ENCODE measurements at places on chromosomes 4 and X.

DNA sequence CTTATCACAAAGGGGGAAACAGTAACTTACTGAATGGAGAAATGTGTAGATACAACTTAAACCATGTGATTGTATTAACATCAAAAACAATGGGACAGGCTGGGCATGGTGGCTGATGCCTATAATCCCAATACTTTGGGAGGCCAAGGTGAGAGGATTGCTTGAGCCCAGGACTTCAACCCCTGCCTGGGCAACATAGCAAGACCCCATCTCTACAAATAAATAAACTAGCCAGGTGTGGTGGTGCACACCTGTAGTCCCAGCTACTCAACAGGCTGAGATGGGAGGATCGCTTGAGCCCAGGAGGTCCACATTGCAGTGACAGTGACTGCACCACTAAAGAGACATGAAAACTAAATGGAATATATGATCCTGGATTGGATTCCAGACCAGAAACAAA, 26.4 kb downstream of the TMEM184C start:
- no peak for DNase-seq

DNA sequence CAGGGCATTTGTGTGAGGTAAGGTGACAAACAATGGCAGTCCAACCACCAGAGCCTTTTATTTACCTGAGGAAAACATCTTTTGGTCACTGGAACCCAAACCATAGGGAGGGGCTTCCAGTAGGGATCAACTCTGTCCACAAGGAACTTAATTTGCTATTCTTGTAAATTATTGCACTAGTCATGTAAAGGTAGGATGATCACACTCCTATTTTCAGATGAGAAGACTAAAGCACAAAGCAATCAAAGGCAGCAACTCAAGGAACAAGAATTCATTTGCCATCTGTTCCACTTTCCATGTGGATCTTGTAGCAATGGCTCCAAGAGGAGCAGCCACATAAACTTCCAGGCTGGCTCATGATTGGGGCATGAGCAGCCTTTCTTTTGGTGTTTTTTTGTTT, 35.3 kb downstream of the CD99L2 start:
- DNase-seq = no peak

DNA sequence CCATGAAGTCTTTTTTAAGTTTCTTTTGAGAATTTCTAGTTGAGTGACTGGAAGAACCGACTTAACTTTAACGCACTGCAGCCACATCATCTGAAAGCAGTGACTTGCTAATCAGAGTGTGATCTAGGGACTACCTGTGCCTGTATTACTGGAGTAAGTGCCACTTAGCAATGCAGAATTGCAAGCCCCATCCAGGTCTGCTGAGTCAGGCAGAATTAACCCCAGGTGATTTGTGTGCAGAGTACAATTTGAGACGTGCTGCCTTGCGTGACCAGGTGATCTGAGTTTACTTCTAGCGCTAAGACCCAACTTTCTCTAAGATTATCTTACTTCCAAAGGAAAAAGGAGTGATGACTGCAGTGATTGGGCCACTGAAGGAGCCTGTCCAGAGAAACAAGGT, 85.3 kb downstream of the CLCN4 start:
- no peak for DNase-seq

DNA sequence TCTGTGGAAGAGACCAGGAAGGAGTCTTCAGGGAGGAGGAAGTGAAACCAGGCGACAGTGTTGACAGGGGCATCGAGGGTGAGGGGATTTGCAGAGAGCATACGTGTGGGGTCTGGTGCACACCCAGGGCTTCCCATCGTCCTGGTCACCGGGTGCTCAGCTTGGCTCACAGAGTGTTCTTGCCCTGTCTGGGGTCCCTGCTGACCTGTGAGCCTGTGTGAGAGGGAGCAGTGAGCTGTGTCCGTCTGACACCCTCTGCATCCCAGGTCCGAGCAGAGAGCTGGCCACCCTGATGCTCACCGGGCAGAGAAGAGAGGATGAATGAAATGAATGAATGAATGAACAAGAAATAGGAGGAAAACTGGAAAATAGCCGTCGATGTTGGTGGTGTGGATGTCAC, 46.5 kb downstream of the CPZ start:
- DNase-seq = no peak

All from LoVo (cell line).